ENCODE measurements at places on chromosomes 2 and 18. TPM values are rescaled to one million over a fixed set of nuclear protein-coding genes. Genes with fewer than 3 reads are reported as not detected.

- no peak overlapping the region for H3K27ac ChIP-seq
- no peaks in the 10 kb centered on the region for H3K27me3 ChIP-seq
- H3K4me3 ChIP-seq = no peak overlapping the region
- H3K36me3 ChIP-seq = no peaks in the 10 kb centered on the region
- no peak for DNase-seq
- H3K4me1 ChIP-seq = peaks cover 7% of the 10 kb centered on the region
Observed at GRCh38 chr2:110126906-110127305, 11.3 kb upstream of the MALL start.

DNA sequence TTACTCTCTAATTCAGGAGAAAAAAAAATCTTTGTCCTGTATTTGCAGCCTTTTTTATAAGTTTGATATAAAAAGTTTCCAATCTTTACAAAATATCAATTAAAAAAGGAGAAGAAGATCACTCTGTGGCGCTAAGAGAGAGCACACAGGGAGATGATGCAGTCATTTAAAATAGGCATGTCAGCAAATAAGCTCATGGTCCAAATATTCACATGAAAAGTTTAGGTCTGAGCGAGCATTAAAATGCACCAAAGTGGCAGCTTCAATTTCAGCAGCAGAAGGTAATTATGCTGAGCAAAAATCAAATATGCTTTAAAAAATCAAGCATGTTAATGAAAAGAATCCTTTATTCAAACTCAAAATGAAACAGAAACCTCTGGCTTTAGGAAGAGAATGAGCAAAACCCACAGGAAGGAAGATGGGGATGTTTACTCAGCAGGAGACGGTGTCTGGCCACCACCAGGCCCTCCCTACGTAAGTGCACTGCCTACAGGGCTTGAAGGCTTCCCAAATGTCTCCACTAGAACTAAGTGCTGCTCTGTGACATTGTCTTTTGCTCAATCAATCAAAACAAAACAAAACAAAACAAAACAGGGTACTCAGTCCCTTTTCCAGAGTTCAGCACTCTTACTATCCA is 120.4 kb downstream of the L3MBTL4 start:
- H3K27ac ChIP-seq = peak overlapping the region; percentile 53
- DNase-seq = no peak
- no peaks in the 10 kb centered on the region for H3K27me3 ChIP-seq
- no peak overlapping the region for H3K4me3 ChIP-seq

- DNase-seq = no peak
- no peaks in the 10 kb centered on the region for H3K36me3 ChIP-seq
- H3K4me1 ChIP-seq = no peaks in the 10 kb centered on the region
- H3K27ac ChIP-seq = no peak overlapping the region
- H3K27me3 ChIP-seq = no peaks in the 10 kb centered on the region
Observed at GRCh38 chr2:224861266-224861665, 145.1 kb upstream of the CCDC195 start.

DNA sequence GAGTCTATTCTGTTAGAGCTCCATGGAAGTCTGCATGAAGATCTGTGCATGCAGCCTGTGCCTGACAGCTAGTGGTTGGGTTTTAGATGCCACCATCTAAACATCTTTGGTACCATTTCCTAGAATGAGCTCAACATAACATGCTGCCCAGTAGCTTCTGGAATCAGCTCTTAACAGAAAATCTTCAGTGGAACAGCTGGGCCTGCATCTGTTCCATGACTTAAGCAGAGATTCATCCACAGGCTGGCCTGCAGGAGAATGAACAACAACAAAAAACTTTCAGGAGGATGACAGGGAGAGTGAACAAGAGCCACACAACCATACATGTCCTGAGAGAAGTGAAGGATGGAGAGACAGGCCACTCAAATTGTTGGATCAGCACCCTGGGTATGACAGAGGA is 316.6 kb downstream of the RDH14 start:
- no peaks in the 10 kb centered on the region for H3K36me3 ChIP-seq
- no peaks in the 10 kb centered on the region for H3K27me3 ChIP-seq
- no peak overlapping the region for H3K27ac ChIP-seq
- H3K4me1 ChIP-seq = no peaks in the 10 kb centered on the region

- no peaks in the 10 kb centered on the region for H3K4me1 ChIP-seq
- DNase-seq = no peak
- peaks cover 7% of the 10 kb centered on the region for H3K36me3 ChIP-seq
- no peaks in the 10 kb centered on the region for H3K27me3 ChIP-seq
- H3K27ac ChIP-seq = no peak overlapping the region
Observed at GRCh38 chr2:110647777-110648176, 30.1 kb downstream of the BUB1 start.

- no peaks in the 10 kb centered on the region for H3K27me3 ChIP-seq
Observed at GRCh38 chr2:217843324-217843723, 159.5 kb downstream of the TNS1 start.

- H3K27me3 ChIP-seq = no peaks in the 10 kb centered on the region
- no peak overlapping the region for H3K27ac ChIP-seq
- H3K4me3 ChIP-seq = no peak overlapping the region
Observed at GRCh38 chr2:29742656-29743055, 178.7 kb downstream of the ALK start.

GRCh38 chr2:121297217-121297830 is 12.3 kb upstream of the TFCP2L1 start:
- no peak overlapping the region for H3K4me3 ChIP-seq
- no peaks in the 10 kb centered on the region for H3K27me3 ChIP-seq
- no peak for DNase-seq

REG1B gene
- total RNA-seq = not detected

ALKAL2 gene
- 3.1 TPM for total RNA-seq

ABCG8 gene
- total RNA-seq = not detected

ADRA2B gene
- 0.34 TPM for total RNA-seq

TOGARAM2 gene
- 7.3 TPM for total RNA-seq

STK11IP gene
- 25.1 TPM for total RNA-seq

All from left lung (tissue), 14 donors.